ENCODE measurements at places on chromosomes 12 and 14.

DNA sequence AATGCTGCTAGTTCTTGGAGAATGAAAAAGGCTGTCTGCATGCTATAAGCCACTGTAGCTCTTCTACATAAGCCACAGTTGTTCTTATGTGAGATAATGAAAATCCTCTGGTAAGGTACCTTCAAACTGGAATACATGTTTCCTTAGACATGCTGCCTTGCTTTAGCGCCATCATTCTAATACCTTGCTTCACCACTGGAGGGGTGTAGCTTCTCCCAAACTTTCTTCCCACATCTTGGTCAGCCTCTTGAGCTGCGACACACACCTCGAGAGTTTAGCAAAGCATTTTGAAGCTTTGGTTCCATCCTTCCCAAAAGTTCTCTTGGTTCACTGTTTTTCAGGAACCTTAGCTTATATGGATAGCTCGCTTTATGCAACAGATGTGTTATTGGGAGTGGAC, 69.5 kb downstream of the NKX2-1 start:
- DNase-seq: no peak

DNA sequence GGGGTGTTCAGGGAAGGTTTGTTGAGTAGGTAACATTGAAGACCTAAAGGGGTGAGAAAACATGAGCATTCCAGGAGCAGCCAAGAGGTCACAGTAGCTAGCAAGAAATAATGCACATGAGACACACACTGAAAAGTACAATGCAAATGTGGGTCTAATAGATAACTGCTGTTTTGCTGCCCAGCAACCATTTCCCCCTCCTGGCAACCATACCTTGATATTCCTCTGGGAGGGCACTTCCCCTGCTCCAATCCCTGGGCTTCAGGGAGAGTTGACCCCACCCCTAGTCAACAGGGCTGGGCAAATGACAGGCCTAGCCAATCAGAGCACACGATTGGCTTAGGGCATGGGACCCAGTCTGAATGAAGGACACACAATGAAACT, 8.5 kb upstream of the ACTN1 start:
- peak; percentile 15 for DNase-seq

DNA sequence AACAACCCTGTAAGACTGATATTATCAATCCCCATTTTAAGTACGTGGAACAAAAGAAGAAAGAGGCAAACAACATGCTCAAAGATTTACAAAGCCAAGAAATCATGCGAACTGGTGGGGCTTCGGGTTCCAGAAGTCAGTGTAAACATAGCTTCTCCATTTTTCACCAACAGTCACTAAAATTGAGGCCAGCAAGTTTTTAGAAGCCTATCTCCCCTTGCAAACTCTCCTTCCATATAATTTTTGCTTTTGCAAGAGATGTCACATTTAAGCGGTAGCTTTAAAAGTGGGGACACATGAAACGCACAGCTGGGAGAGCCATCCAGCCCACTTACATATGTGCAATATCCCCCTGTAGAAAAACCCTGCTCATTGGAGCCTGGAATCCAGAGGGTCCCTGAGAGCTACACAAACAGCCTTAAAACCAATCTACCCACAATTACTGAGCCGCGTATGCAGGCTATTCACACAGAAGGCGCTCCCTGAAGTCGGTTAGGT, 797 bp downstream of the SLC11A2 start:
- DNase-seq: peak; percentile 4

- no peak for DNase-seq
These were observed 48.7 kb upstream of the WSCD2 start for GRCh38 chr12:108080363-108080762.

DNA sequence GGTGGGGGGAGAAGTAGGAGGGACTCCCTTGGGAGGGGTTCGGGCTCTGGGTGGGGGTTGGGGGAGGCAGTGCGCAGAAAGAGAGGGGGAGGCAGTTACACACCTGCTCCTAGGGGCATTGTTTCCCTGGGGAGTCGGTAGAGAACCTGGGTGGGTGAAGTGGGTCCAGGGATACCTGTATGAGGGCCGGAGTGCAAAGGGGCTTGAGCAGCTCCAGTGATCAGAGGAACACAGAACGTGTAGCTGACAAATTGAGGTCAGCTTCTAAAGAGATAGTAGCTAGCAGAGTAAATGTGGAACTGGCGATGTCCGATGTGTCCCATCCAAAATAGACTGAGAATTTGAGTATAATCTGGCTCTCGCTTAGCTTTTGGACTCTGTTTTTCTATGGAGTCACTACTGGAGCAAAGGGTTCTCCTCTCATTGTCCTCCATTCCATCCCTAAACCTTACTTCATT, 502 bp downstream of the SMARCD1 start:
- DNase-seq: no peak

DNA sequence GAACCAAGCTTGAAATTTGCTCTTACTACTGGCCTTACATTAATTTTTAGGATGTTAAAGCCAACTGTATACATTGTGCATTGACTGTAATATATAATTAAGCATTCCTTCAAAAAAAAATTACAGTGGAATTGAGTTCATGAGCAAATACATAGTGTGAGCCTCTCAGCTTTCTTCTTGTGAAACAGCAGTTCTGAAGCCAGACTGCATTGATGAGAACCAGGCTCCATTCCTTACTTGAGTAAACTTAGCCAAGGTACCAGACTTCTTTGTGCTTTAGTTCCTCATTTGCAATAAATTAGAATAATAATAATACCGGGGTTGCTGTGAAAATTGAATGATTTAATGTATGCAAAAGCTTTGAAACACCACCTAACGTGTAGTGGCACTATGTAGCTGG, 169.5 kb downstream of the ANO4 start:
- DNase-seq: no peak

GRCh38 chr14:23361320-23361719, 3.7 kb downstream of the EFS start:
- no peak for DNase-seq

- DNase-seq: no peak
These were observed 161.9 kb downstream of the CHST11 start for GRCh38 chr12:104618691-104619090.

Measured in EL (cell line).